ENCODE measurements at places on chromosomes 3 and 15.

- DNase-seq = no peak
Measured at GRCh38 chr15:36911322-36911944, 188.9 kb downstream of the MEIS2 start.

DNA sequence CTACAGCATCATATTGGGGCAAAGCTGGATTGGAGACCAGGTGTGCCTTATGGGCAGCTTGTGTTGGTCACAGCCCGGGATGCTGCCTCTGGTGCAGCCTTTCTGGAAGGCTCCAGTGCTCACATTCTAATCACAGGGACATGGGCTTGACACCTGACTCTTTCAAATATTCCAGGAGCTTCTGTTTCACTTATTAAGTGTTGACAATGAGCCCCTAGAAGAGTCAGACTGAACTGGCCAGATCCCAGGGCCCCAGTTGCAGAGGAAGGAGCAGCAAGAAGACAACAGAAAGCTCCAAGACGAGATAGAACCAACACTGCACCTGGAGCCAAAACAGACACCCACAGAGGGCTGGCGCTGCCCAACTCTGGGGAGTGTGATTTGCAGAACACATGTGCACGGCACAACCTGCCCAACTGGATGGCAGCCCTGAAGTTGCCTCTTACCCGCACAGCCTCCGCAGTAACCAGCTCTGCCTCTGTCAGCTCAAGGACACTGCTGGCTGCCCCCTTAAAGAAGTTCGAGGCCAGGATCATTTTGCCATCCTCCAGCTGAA, 30.3 kb downstream of the ALDH1L1 start:
- no peak for DNase-seq

GRCh38 chr3:63069806-63070475, 194.7 kb upstream of the CADPS start:
- DNase-seq = no peak

GRCh38 chr15:90055182-90055581, 47.1 kb downstream of the IDH2 start:
- no peak for DNase-seq

GRCh38 chr3:183460081-183461055, 31.9 kb upstream of the MCF2L2 start:
- DNase-seq = no peak

DNA sequence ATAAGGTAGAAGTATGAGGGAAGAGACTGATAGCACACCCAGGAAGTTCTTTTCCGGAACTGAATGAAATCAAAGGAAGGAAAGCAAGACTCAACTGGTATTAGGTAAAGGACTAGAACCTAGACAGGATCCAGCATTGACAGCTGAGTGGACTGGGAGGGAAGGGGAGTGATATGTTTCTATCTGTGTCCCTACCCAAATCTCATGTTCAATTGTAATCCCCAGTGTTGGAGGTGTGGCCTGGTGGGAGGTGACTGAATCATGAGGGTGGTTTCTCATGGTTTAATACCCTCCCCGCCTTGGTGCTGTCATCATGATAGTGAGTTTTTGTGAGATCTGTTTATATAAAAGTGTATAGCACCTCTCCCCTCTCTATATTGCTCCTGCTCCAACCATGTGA, 415.9 kb upstream of the KCNMB2 start:
- no peak for DNase-seq

Measured in GM12891 (cell line).